ENCODE measurements at places on chromosomes 5 and 9.

GRCh38 chr5:22852807-22853660 is at the start of gene CDH12:
TSS of gene CDH12 (minus strand) at chr5:22853344.
- peak; percentile 38 for DNase-seq

DNA sequence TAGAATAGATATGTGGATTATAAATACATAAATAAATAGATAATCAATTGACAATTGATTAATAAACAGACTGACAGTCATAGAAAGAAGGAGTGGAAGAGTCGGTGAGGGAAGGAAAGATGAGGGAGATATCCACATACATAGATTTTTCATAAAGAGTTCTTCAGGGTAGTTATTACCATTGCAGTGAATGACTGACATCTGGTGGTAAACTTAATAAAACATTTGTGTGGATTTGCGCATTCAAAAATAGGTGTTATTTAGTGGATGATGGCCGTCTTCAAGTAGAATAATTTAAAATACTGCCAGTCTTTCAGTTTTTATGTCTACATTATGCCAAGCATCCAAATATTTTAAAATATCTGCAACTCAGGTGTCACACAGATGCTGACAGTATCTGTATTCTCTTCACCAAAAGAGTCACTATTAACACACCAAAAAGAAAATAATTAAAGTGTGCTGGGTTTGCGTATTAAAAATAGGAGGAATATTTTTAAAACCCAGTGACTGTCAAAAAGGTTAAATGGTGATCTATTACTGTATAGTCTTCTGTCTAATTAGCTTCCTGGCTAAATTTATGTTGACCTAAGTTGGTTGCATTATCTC is 78.8 kb downstream of the GIN1 start:
- DNase-seq, result no peak

GRCh38 chr5:87278590-87279100 is 11.0 kb downstream of the RASA1 start:
- no peak for DNase-seq

DNA sequence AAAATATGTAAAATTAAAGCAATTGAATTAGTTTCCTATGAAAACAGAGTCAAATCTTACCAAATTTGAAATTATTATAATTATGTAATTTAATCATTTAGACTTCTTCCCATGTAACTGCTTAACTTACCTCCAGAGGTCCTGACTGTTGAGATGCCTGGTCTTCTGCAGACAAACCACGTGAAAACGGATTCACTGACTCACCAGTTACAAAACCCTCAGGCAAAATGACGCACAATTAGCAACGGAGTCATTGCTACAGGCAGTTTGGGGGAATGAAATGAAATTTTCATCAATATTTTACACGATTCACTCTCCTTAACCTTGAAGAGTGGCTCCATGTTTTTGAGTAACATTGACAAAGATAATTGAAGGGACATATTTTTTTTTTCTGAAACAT is 460.8 kb downstream of the MTRR start:
- DNase-seq, result no peak

- DNase-seq, result no peak
Observed at GRCh38 chr5:117794847-117795246, 1193.5 kb downstream of the DTWD2 start.

- no peak for DNase-seq
Observed at GRCh38 chr5:135130261-135131215, 96.5 kb upstream of the PITX1 start.

DNA sequence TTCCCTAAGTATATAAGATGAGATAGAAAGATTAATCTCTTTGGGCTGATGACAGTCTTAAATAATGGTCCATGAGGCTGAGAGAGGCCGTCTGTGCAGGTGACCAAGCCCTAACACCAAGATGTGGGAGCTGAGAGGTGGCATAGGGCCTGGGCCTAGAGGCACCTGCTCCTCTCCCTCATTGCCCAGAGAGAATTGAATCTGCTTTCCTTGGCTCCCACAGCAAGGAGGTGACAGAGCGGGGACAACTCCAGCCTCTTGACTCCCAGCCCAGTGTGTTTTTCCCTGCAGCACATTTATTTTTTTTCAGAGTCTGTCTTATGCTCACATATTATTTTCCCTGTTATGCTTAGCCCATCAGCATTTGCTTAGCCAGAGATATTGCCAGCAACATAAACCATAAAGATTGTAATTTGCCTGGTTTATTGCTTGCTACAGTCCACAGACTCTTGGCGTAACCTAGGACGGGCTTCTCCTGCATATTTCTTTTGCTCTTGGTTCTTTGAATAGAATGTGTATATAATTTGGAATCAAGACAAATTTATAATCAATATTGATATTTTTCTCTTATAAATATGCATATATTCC is 105.6 kb downstream of the NTRK2 start:
- DNase-seq, result no peak

DNA sequence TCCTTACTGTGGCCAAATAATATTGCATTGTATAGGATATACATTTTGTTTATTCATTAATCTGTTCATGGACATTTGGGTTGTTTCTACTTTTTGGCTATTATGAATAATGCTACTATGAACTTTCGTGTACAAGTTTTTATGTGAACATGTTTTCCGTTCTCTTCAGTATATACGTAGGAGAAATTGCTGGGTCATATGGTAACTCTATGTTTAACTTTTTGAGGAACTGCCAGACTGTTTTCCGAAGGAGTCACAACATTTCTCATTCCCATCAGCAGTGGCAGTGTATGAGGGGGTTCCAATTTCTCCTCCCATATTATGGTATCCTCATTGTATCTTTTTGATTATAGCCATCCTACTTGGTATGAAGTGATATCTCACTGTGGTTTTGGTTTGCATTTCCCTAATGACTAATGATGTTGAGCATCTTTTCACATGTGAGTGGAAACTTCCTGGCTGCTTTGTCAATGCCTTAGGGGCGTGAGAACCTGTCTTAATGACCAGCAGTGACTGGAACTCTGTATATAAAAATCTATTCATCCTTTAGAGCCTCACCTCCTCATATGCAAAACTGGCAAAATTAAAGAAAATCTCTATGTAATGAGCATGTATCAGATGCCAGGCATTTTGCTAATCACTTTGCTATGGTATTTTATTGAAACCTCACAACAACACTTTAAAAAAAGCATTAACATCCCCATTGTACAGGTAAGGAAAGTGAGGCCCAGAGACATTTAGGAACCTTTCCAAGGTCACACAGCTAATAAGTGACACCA is 47.8 kb upstream of the TGFBR1 start:
- DNase-seq, result no peak

- no peak for DNase-seq
Observed at GRCh38 chr5:130171699-130172098, 267.4 kb downstream of the CHSY3 start.

- no peak for DNase-seq
Observed at GRCh38 chr5:13624283-13625074, 320.0 kb downstream of the DNAH5 start.

DNA sequence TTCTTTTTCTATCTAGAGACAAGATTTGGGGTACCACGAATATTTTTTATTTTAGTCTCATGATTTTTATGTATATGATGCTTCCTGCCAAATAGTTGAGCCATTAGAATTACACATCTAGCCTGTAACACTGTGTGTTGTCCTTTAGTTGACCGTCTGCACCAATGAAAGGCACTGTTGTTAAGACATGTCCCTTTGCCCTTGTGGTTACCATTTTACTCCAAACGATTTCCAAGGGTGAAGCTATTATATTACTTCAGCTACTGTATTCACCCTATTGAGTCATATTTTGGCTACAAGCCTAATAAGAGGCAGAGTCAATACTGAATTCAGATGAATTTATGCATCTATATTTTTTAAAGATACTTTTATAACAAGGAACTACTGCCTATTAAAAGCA is 207.6 kb downstream of the CETN3 start:
- no peak for DNase-seq

- DNase-seq, result no peak
Observed at GRCh38 chr5:139949710-139950109, 93.4 kb downstream of the NRG2 start.

DNA sequence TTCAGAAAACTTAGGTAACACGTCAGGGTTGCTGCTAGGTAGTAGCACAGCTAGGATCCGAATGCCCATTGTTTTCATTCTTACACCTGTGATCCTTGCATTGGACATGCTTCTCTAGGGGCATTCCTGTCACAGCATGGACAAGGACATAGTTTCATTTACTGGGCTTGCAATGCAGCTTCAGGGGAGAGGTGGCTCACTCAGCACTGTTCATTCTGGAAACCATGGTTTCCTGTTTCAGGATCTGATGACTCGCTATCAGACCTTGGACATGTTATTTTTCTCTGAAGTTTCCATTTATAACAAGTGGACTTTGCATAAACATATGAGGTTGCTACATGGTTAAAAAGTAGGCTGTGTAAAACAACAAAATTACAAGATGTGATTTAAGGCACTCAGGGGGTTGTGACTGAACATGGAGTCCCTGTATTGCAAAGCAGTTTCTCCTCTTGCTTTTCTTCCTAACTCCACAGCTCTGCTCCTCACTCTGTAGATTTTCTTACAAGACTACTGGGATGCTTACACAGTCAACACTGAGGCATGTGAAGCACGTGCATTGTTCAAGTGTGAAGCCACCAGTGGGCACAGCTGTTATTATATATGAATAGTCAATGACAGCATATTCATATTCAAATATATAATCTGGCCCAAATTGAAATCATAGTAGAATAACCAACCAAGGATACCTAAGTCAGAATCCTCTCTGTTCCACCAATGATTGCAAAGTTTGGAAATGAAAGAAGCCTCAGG is 66.1 kb upstream of the STK32A start:
- no peak for DNase-seq

DNA sequence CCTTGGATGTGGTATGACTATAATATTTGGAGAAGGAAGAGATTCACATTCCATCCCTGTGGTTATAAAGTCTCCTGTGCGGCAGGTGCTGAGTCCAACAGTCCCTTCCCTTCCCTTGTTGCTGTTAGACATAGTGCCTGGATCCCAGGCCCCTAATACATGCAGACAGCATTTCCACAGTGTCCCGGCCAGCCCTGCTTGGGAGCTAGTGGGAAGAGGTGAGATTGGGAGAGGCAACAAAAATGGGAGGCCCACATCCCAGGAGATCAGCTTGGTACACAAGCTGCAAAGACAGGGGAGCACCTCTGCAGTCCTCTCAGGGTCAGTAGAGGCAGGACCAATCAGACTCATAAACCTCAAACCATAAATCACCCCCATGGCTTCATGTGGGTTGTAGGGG is 3.3 kb upstream of the NEURL1B start:
- no peak for DNase-seq

DNA sequence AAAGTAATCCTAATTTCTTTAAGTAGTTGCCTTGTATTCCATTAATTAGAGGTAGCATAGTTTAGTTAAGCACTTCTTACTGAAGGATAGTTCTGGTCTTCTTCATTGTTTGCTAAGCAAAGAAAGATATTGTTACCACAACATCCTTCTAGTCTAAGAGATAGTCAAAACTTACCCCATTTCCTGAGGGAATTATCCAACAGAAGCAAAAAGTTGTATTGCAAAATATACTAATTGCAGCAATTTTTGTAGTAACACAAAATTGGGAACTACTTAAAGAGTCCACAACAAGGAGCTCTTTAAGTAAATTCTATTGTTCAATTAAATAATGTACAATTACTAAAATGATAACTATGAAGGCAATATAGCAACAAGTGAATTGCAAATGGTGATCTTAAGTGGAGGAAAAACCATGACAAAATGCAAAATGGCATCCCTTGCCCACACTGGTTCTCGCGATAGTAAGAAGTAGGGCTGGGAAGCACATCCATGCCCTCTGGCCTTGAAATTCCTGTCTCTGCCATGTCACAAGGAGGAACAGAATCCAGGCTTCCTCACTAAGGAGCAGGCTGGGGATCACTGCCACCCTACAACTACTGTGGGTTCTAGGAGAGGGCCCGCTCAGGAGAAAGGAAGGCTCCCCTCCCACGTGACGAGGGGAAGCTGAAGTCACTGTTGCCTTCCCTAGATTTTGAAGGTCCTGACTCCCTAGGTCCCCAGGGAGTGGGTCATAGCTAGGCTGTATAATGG is 23.3 kb upstream of the MEGF9 start:
- DNase-seq, result no peak

DNA sequence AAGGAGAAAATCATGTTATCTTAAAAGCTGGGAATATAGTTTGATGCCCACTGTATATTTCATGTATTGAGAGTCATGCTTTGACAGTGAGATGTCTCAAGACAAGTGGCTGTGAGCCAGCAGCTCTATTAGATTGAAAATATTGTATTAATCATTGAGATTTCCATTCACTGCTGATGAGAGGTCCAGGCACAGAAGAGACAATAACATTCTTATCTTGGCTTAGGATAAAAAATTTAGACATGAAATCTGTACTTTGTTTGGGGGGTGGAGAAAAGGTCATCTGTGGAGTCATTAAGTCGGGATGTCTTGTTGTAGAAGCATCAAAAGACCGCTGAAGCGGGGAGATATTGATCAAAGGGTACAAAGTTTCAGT is 97.9 kb upstream of the EQTN start:
- no peak for DNase-seq

GRCh38 chr9:137130176-137130755 is 8.7 kb upstream of the GRIN1 start:
- DNase-seq, result no peak

DNA sequence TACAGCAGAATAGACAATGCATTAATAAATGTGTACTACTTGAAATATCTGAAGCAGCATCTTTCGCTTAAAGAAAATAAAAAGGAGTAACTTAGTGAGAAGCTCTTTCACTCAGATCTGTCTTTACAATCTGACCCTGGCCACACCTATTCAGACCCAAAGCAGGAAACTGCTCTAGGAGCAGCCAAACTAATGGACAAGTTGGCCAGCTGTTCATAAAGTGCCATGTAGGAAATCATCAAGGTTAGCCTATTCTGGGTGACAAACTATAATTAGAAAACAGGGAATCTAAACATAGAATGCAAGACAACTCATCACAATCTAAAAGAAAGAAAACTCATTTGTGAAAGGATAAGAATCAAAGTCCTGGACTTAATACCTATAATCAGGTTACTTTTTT is 101.3 kb downstream of the AGTPBP1 start:
- DNase-seq, result no peak

- DNase-seq, result no peak
Observed at GRCh38 chr9:116320290-116320689, 166.7 kb downstream of the PAPPA start.

DNA sequence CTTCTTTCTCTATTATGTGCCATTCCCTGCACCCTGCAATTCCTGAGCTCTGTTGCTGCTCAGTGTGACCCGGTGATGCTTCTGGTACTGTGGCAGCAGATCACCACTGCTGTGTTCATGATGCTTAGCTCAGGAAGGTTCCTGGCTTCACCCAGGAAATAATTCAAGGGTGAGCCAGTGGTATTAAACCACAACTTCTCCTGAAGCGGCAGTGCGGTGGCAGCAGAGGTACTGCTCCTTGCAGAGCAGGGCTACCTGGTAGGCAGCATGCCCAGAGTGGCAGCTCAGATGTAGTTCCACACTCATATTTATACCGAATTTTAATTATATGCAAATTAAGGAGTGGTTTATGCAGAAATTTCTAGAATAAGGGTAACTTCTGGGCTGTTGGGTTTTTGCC is 213.8 kb upstream of the ZNF608 start:
- no peak for DNase-seq
